Fibroblast of upper back skin (primary cell): ENCODE measurements at places on chromosomes 5 and 9.

DNA sequence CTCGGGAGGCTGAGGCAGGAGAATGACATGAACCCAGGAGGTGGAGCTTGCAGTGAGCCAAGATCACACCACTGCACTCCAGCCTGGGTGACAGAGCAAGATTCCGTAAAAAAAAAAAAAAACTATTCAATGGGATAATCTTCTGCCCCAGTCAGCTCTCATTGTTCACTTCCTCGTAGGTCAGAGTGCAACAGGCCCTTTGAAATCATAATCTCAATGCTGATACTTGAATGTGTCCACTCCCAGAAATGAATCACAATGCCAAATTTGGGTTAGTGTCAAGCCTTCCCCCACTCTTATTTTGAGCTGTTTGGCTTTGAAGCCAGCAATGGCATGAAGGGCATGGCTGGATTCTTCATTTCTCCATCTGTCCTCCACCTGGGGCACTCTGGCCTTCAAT, 610.3 kb upstream of the KLF4 start:
- DNase-seq: no peak

- no peak for DNase-seq
Observed at GRCh38 chr5:1725641-1726468, 73.8 kb downstream of the MRPL36 start.

DNA sequence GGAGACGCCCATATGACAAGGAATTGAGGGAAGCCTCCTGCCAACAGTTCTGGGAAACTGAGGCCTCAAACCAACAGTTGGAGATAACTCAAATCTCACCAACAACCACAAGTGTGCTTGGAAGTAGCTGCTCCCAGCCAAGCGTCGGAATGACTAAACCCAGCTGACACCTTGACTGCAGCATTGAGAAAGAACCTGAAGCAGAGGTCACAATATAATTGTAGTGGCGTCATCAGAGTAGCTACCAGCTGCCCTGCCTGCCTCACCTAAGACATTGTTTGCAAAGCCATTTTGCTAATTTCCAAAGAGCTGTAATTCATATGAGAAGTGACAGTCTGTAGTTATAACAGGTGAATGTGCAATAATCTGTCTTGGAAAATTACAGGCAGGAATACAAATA, 40.8 kb upstream of the ANKRD31 start:
- no peak for DNase-seq

DNA sequence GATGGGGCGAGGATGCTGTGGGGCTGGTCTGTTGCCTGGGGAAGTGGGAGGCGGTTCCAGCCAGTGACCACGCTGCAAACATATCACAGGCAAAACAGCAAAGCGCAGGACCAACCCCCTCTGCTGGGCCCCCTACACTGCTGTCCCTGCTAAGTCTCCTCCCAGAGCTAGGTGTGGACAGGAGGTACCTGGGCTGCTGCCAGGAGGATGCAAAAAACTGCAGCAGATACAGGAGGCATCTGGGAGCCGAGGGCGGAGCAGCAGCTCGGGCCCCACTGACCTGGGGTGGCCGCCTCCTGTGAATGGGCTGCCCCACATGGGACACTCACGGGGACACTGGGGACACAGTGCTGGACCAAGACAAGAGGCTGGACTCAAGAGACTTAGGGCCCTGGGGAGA, 48.0 kb upstream of the PHYKPL start:
- DNase-seq: no peak

DNA sequence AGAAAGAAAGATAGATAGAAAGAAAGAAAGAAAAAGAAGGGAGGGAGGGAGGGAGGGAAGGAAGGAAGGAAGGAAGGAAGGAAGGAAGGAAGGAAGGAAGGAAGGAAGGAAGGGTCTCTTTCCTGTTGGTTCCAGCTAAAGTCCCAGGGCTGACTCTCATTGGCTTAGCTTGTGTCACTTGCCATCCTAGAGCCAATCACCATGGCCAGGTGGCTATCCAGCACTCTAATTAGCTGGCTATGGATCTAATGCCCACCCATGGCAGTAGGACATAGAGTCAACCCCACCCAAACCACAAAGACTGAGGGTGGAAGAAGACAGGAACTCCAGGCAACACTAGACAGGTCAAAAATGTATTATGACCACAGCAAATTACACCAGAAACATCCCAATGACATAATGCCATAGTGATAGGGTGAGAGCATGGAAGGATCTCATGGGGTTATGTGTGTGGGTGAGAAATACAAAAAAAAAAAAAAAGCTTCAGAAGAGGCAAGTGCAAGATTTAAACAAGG, 10.8 kb upstream of the CPLX2 start:
- no peak for DNase-seq

- no peak for DNase-seq
Observed at GRCh38 chr5:132464156-132464939, 26.2 kb downstream of the IRF1 start.

DNA sequence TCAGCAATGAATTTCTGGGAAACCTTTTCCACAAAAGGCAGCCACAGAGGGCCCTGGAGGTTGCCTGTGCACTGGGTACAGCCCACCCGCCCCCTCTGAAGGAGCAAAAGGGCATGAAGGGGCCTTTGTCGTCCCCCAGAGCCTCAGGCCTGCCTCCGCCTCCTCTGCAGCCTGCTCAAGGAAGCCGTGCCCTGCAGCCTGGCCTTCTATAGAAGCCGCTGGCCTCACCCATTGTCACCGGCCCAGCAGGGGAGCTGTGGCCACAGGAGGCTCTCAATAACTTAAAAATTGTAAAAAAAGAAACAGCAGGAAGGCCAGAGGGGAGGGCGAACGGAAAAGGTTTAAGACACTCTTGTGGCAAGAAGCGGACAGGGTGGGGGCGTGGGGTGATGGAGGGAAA, 213.3 kb downstream of the IRX2 start:
- no peak for DNase-seq

DNA sequence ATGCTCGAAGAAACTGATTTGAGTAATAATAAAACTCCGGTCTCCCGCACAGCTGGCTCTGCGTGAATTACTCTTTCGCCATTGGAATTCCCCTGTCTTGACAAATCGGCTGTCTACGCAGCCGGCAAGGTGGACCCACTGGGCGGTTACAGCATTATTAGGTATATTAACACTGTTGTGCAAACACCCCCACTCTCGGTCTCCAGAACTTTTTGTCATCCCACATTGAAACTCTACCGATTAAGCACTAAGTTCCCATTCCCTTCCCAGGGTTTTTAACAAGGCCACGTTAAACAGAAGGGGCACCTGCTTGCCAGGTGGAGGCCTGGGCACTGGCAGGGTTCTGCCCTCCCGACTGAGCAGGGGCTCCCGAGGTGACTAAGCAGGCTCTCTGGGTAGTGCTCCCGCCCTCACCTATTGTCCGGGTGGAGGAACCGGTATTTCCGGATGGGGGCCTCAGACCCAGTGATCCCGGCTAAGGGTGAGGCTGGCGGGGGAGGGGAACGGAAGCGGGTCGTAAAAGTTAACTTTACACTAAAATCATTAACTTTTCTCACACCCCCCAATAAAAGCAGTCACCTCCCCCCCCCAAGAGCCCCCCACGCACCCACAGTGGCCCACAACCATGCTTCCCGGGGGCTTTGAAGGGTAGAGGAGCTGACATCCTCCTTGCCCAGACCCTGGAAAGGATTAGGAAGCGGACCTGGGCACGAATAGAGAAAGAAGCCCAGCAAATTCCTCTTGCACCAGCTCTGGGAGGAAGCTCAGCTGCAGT, 53.5 kb upstream of the TJP2 start:
- no peak for DNase-seq

DNA sequence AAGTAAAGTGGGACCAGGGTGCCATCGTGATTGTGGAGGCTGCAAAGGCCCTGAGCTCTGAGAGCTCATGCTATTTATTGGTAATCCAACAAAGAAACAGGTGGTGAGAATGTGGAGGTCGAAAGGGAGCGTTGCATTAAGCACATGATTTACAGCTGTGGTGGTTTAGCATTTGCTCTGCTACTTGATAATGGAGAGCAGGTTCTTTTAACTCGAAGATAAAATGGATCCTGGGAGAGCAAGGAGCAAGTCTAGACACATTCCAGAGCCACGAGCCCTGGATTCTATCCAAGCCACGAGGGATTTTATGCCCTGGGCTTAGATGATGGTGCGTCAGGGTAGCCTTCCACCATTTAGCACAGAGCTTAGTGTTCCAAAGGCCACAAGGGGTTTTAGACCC, 1710.1 kb upstream of the CDH9 start:
- peak; percentile 34 for DNase-seq

GRCh38 chr5:157366741-157367674, 93.0 kb upstream of the NIPAL4 start:
- peak; percentile 88 for DNase-seq

GRCh38 chr5:41921874-41922273, 3.2 kb upstream of the FBXO4 start:
- peak; percentile 66 for DNase-seq
